ENCODE measurements at places on chromosomes 4 and X.

- DNase-seq, result no peak
Measured at GRCh38 chrX:153560000-153560399, 38.9 kb downstream of the CCNQ start.

DNA sequence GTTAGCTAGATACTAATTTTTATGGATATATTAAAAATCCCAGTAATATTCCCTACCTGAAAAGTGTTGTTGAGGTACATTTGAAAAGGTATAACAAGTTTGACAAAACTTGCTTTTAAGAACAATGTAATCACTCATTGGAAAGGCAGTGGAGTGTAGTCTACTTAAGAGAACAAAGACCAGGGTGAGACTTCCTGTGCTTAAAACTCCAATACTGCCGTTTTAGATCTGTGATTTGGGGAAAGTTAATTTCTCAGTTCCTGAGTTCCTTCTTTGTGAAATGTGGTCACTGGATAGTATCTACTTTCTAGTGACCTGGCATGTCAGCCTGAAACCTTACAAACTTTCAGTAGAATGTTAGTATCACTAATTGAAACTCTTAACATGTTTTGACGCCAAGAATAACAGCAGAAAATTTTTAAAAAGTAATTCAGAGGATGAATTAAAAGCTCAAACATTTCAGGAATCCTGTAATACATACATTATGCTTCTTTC lies 56.8 kb downstream of the PCDH7 start:
- DNase-seq, result no peak

- DNase-seq, result no peak
Measured at GRCh38 chrX:119809185-119809666, 17.8 kb upstream of the RPL39 start.

DNA sequence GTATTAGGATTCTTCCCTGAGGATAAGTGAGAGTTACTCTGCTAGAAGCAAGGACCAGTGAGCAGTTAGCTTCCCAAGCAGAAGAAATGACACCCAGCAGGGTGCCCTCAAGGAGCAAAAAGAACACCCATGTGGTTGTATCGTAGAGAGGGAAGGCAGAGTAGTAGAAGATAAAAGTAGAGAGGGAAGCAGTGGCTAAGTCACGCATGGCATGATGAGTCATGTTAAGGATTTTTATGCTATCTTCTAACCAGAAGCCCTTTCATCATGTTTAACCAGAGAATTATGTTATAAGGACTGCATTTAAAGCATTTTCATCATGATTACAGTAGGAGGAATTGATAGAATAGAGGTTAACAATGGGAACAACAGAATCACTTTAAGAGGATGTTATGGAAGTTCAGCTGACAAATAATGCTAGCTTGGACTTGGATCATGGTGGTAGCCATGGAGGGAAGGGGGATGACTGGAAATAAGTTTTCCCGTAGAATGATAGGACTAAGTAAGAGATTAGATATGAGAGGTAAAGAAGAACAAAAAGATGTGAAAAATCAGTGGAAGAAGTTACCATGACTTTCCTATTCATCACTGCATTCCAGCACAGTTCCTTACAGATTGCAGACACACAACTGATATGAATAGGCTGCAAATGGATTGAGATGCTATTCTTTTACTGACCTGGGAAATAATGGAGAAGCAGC lies 383.5 kb upstream of the INTU start:
- no peak for DNase-seq

- DNase-seq, result no peak
Measured at GRCh38 chr4:20313237-20314030, 61.7 kb downstream of the SLIT2 start.

DNA sequence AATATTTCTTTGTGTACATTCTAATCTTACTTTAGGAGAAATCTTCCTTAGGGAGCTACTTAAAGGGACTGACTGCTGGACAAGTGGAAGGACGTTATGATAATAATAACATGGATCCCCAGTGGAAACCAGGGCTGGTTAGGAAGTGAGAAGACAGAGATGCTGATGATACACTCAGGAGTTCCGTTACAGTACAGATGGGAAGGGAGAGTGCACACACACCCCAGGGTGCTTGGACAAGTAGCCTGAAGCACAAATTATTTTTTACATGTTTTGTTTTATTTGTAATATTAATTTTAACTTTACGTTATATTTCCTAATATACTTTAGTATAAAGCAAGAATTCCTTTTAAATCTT lies 84.1 kb downstream of the BMPR1B start:
- DNase-seq, result no peak

GRCh38 chr4:95949136-95949765 lies 109.4 kb downstream of the PDHA2 start:
- DNase-seq, result no peak

DNA sequence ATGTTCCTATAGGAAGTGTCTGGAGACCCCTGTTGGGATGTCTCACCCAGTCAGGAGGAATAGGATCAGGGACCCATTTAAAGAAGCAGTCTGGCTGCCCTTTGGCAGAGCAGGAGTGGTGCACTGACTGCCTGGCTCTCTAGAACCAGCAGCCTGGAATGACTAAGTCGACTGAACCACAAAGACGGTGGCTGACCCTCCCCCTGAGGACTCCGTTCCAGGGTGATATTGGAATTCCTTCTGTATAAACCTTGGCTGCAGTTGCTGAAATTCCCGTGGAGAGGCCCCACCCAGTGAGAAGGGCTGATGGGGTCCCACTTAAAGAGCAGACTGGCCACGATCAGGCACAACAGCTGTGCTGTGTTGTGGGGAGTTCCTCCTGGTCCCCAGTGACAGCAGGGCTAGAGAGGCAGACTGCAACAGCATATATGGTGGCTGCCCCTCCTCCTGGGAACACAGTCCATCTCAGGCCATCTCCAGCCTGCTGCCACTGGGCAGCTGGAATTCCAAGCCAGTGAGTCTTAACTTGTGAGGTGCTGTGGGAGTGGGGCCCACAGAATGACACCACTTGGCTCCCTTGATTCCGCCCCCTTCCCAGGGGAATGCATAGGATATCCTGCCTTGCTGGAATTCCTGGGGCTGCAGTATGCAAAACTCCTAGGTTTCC lies 41.8 kb upstream of the RLIM start:
- DNase-seq, result no peak

DNA sequence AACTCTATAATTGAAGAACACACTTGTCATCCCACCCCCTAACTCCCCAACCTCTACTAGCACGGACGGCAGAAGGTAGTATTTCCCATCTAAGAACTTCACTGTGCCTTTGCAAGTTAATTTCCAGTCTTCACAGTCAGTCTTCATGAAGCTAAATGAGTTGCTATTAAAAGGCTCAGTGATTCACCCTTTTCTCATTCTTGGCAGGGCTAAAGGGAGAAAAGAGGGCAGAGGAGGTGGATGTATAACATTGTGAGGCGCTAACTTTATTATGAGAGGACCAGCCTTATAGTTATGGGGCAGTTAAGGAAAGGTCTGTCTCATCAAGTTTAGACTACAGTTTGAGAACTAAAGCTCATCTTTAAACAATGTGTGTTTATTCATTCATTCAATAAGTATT lies 161.0 kb upstream of the S100G start:
- DNase-seq, result no peak

DNA sequence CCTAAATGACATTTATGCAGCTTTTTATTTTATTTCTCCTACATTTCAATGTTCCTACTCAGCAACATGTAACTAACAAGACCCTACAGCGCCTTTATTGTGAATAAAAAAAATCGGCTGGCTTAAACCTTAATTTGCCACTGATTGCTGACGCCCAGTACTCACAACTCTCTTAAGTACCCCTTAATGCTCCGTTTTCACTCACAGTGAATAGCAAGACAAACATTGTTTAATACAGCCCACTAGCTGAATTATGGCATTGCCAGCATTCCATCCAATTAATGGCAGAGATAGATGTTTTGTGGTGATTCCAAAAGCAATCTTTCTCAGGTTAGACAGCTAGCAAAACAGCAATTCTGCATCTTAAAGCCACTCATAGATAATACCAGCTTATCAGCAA lies 61.1 kb downstream of the PPARGC1A start:
- no peak for DNase-seq

DNA sequence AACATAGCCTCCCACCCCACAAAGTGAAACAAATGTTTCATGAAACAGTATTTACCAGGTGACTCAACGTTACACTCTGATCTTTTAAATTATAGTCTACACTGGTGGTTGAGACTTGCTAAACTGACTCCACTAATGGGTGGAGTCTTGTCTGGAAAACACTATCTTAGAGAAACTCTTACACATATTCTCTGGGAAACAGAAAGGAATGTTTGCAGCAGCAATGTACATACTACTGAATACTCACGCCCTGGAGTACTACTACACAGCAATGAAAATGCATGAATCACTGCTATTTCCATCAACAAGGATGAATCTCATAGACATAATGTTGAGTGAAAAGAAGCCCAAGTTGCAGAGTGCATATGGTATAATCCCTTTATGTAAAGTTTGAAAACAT lies 208.5 kb upstream of the IGFBP7 start:
- no peak for DNase-seq
